Stimulated activated CD8-positive, alpha-beta memory T cell treated with anti-CD3 and anti-CD28 coated beads, Interleukin-4, amount 100 ng/mL, for 48 hours (primary cell): ENCODE measurements at places on chromosomes 2 and 18.

DNA sequence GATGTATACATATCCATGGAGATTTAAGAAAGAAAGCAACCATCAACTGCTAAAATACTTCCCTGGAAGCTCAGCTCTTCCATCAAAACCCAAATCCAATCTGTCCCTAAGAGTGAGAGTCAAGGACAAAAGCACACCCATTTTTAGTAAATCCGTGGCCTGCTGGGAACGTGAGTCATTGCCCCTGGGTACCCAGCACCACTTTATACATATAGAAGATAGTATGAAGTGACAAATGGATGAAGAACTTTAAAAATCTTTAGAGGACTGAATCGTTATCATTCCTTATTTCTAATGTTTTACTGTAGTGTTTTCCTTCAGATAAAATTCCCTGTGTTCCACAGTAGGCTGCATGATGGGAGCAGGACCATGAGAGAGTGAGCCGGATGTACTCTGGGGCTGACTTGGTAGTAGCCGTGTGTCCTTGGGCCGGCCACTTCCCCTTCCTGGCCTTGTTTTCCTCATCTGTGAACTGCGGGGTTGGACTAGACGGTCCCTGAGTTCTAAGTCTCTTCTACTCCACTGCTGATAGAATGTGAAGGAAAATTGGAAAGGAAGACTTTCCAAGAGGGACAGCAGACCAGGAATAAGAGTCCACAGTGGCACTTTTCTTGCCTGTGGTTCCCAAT lies 28.5 kb upstream of the CEP68 start:
- DNase-seq, result no peak

DNA sequence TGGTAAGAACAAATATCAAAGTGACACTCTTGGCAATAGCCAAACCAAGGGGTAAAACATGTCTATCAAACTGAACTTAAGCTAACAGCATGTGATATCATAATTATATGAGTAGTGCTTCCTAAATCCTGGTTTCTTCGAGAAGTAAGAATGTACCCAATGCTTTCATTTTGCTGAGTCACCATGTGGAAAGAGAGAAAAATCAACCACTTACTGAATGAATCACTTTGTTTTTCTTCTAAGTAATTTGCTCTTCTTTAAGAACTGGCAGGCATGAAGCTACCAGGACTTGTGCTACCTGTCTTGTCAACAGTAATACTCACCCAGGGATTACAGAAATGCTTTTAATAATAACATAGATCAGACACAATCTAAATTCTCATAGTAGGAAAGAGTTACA lies 19.0 kb upstream of the DUSP19 start:
- no peak for DNase-seq

DNA sequence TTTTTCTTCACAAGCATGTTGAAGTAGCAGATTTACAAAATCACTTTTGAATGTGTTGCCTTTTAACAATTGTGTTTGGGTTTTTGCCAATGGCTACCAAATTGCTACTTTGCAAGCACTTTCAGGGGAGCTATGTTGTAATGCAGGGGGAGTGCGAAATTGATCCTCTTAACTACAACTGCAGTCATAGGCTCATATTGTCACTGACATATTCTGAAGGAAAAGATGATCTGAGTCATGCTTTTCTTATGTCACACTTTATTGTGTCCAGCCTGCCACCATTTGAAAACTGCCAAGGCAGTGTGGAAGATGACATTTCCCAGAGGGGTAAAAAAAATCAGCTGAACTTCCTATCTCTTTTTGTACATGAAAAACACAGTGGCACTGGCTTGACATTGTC lies 74.9 kb downstream of the GPD2 start:
- no peak for DNase-seq

DNA sequence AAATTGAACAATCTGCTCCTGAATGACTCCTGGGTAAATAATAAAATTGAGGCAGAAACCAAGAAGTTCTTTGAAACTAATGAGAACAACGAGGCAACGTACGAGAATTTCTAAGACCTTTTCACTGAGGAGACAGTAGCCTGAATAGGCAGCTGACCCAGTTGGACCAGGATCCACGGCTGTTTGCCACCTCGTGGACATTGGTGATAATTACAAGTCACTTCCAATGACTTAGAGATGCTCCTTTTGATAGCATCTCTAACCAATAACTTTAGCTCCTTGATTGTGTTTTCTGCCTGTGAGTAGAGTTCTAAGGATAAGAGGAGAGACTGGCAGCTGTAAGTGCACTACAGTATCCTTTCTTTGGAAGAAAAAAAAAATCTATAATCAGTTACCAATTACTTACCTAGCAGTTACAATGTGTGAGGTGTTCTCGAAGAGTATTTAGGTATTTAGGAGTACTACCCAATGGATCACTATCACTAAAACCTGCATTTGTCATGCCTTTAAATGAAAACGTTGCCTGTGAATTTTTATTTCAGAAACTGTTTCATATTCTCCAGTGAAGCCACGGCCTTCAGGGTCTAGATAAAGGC lies 31.3 kb upstream of the CNTNAP5 start:
- peak; percentile 31 for DNase-seq

GRCh38 chr18:45559258-45559657 lies 56.0 kb upstream of the SLC14A2 start:
- DNase-seq, result no peak

DNA sequence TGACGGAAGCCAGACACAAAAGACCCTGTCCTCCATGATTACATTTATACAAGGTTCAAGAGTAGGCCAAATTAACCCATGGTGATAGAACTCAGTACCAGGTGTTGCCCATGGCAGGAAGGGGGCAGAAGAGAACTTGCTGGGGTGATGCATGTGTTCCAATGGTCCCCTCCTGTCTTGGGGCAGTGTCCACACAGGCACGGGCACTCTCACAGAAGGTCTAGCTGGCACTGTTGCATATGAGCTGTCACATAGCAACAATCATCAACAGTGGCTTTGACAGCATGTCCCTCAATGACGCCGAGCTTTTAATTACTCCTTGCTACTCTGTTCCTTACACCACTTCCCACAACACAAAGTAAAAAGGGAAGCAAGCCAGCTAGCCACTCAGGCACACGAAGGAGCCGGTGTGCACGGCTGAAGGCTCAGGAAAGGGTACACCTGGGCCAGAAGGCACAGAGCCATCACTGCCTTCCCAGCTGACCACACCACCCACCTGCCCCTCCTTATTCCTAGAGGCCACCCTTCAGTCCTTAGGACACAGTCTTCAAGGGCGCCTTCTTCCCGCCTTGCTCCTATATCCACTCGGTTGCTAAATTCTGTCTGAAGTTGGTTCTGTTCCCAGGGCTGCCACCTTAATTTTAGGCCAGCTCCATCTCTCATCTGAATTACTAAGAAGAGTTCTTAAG lies 28.9 kb downstream of the RPL31 start:
- DNase-seq, result no peak

- DNase-seq, result no peak
Observed at GRCh38 chr2:218895759-218896500, 15.3 kb downstream of the WNT10A start.

GRCh38 chr18:11153097-11153496 lies 3.7 kb upstream of the PIEZO2 start:
- DNase-seq, result no peak

GRCh38 chr2:182831101-182831500 lies 35.3 kb downstream of the FRZB start:
- no peak for DNase-seq

- DNase-seq, result no peak
Observed at GRCh38 chr18:26867471-26867870, 2.0 kb upstream of the AQP4 start.

- DNase-seq, result no peak
Observed at GRCh38 chr2:65059071-65059470, 2.9 kb downstream of the CEP68 start.

DNA sequence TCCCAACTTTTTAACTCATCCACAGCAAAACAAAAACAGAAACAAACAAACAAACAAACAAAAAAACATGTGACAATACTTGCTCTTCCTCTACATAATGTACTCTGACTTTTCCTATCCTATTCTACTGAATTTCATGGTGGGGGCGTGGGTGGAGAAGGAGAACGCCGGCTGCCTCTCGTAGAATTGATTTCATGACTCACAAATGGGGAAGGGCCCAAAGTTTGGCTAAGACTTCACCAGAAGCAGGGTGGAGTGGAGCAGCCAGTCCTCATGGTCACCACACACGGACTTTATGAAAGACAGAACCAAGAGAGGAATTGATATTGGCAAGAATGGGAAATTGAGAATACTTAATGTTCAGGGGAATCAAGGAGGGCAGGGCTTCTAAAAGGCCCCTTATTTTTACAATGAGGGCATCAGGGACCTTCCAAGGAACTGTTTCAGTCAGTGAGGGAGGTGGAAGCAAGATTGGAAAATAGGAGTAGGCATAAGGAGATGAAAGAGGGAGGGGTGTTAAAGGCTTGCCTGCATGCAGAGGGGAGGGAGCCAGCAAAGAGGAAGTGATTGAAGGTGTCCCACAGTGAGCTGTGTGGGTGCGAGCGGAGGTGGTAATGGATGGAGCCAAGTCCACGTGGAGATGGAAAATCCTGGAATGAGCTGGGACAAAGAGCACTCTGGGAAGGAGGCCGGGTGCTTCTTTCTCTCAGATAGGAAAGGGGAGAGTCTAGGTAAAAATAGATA lies 27.9 kb downstream of the MARCHF4 start:
- no peak for DNase-seq
